ENCODE measurements at places on chromosomes 4 and X.

DNA sequence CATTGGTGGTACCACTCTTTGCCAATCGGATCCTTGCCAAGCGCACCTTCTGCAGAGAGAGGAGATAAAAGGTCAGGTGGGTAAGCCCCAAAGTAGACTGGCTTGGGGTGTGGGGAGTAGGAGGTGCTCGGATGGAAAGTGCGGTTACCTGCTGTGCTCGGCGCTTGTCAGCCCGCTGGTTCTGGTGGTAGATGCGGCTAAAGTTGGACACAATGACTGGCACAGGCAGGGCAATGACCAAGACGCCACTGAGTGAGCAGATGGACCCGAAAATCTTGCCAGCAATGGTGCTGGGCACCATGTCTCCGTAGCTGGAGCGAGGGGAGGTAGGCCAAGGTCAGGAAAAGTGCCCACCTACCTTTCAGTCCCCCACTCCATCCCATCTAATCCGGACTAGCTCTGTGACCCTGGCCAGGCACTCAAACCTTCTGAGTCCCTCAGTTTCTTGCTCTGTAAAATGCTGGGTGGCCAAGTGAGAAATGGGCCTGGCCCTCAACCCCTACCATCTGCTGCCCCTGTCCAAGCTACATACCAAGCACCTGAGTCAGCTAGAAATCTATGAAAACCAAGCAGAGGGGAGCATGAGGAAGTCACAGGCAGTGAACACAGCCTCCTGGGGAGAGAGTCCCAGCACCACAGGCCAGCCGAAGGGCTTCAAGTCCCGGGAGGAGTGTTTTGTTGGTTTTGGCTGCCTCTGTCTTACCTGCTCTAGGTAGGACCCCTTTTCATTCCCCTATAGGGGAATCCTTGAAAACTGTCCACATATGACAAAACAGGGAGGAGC lies 4.7 kb downstream of the KCND1 start:
- no peak for DNase-seq

DNA sequence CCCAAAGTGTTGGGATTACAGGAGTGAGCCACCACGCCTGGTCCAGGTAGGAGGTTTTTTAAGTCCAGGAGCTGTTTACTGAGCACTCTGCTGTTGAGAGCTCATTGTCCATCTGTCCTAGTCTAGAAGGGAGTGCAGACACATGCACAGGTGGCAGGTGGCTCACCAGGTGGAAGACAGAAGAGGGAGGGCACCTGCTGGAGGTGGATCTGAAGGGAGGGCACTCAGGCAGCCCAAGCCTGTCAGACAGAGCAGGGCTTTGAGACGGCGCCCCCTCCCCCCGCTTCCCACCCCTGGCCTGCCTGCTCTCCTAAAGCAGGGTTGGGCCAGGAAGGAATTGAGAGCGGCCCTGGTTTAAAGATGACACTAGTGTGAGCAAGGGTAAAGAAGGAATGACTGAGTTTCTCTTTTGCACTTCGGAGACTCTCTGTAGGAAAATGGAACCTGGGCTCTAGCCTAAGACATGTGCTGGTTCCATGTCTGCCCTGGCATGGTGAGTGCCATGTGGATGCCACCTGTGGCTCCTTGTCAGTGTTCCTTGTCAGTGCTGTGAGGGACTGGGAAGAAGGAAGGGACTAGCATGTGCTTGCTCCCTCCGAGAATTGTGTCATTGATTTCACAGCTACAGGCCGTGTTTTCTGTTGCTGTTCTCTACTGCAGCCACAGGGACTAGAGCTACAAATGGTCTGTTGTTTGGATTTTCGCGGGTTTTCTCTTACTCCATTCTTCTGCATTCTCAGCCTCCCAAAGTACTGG lies 108.6 kb downstream of the TNIP2 start:
- no peak for DNase-seq

DNA sequence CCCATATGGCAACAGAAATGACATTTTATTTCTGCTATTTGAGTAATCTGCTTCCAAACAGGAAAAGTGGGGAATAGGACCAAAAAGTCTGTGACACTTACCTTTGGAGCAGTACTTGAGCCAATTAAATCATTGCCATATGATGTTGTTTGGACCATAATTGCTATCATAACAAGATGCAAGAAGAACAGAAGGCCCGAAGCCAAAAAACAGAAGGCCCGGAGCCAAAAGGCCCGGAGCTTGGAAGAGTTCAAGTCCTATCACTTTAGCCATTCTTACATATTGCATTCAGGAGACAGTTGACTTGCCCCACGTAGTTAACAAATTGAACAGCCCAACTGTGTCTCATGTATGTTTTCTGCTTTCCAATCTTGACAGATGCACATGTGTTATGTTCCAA lies 285.6 kb downstream of the ARHGAP24 start:
- no peak for DNase-seq

- DNase-seq: no peak
These were observed 109.3 kb downstream of the GATB start for GRCh38 chr4:151651496-151651895.

- no peak for DNase-seq
These were observed 10.8 kb downstream of the HNRNPDL start for GRCh38 chr4:82419451-82419850.

GRCh38 chr4:10256203-10256602 lies 139.6 kb upstream of the WDR1 start:
- DNase-seq: no peak

DNA sequence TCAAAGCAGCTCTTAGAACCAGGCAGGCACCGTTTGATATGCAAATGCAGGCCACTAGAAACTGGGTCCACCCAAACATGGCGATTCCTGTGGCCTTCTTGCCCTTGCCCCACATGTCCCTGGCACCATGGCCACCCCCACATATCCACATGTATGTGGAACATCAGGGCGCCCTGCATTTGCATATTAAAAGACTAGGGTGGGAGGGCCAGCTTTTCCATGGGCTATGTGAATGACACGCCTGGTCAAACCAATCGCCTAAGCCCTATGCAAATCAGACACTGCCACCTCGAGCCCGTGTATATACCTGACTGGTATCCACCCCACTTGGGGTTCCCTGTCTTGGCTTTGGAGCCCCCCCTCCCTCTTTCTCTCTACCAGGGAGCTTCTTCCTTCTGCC lies 107.0 kb downstream of the ABLIM2 start:
- no peak for DNase-seq

DNA sequence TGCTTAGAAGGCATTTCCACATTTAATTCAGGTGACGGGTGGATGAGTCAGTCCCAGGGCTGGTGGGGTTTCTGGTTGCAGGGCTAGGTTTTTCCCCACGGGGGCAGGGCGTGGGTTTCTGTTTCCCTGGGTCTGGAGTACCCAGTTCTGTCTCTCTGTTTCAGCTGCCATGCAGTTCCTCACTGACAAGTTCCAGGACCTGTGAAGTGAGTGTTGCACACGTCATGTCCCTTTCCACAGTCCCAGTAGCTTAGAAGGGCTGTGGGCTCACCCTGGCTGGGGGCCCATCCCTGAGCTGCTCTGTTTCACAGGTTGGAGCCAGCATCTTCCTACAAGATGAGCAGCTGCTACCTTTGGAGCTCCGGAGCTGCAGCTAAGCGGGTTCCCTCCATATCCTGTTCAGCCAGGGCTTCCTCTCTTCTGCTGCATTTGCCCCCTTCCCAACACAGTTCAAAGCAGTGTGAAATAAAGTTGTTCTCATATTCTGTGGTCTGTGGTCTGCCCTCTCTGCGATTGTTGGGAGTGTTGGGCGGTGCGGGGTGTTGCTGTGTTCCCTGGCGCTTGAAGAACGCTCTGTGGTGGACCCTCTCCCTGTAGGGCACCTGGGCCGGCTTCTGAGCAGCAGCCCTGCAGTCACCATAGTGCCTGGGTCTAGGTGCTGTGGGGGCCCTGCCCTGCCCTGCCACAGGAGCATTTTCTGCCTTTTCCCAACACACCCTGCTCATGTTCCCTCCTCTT lies 3.9 kb downstream of the LOC101059915 start:
- peak; percentile 52 for DNase-seq

DNA sequence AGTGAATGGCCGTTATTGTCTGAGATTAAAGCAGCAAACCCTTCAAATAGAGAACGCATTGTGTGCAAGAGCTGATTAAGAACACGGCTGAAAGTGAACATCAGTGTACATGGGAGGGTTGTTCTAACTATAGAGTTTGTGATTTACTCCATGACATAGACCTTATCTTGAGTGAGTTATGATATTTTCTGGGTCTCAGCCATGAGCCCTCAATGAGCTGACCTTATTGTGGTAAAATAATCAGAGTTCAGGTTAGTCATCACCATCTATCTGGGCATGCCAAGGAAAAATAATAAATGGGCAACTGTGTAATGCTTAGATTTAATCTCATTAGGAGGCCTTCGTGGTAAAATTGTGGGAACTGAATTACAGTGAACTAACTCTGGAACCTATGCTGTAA lies 33.2 kb upstream of the CLDN24 start:
- DNase-seq: no peak

- DNase-seq: no peak
These were observed 13.1 kb downstream of the TMSB4X start for GRCh38 chrX:12987900-12988594.

DNA sequence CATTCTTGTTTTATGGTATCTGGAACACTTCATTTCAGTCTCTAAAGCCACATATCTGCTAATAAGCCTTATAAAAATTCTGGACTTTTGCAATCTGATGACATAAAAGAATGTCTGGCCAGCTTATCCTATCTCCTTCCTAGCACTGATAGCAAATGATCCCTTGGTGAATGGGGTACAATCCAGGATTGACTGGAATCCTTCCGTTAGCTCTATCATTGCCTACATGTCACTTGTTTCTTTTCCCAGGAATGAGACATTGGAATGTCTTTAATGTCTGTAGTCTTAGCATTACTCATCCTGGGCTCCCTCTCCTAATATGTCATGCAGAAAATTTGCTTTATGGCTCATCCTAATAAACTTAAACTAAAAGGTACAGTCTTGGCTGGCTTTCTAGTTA lies 14.8 kb upstream of the PABPC4L start:
- DNase-seq: no peak

DNA sequence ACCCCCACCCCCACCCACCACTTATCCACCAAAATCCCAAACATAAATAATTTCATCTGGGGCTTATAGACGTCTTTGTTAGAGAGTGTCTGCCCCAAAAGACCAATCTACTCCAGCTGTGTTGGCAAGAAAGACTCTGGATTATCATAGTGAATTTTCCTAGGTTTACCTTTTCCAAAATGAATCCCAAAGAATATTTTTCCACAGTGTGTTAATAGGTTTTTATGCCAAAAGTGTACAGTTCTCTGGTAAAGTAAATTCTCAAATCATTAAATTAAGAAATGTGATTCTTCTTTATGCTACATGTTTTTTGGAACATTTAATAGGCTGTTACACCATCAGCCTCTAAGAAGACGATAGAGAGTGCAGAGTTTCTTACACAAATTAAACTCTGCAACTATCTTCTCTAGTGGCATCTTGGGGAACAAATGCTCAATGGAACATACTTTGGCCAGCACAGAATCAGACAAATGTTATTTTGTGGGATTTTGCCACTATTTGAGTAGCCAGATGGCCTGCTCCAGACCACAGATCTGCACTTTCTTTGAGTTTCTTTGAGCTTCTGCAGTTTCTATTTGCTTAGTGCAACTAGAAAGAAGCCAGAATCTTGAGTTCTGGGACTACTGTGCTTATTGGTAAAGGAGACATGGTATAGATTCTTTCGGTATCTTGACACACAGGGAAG lies 206.0 kb downstream of the KIT start:
- no peak for DNase-seq

DNA sequence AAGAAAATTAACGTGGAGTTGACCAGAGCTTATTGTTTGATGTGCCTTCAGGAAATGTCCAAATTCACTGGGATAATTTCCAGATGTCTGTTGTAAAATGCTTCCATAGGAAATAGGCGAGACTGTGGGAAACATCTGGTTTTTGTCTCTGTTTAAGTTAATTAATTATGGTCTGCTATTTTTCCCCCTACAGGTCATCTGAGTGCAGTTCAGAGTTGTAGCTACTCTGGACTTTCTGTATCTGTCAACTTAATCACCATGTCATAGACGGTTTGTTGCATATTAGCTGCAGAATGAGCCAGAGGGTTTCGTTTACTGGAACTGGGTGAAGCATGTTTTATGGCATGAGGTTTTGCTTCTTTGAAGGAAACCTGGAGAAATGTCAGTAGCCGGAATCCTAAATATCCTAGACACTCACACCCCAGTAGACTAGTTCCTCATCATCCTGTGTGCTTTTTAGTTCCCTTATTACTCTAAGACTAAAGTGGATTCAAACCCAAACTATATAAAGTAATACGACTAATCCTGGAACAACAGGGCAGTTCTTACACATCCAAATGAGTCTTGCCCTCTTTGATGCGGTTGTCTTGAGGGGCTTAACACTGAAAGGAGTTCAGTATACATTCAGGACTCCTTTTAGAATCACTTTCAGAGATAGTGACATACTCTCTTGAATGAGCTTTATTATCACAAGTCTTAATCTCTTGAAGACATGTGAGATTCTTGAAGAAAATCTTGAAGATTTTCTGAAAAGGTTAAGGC lies 62.5 kb downstream of the PPEF1 start:
- no peak for DNase-seq

GRCh38 chrX:68498044-68498507 lies 775 bp upstream of the YIPF6 start:
- no peak for DNase-seq

- no peak for DNase-seq
These were observed 1367.1 kb downstream of the STIM2 start for GRCh38 chr4:28227764-28228163.

DNA sequence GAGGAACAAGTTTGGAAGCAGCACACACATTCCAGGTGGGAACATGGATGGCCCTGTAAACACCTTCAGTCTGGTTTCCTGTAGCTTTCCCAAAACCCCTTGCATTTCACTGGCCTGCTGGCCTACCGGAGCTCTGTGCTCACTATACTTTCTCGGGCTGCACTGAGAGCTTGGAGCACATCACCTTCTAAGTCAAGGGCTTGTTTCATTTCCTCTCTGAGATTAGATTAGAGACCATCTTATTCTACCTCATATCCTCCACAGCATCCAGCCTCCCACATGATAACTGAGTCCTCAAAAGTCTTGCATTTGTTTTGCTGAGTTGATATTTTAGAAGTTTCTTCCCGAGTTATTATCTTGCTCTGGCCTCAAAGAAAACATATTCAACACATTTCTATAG lies 147.7 kb downstream of the RASL11B start:
- DNase-seq: no peak

DNA sequence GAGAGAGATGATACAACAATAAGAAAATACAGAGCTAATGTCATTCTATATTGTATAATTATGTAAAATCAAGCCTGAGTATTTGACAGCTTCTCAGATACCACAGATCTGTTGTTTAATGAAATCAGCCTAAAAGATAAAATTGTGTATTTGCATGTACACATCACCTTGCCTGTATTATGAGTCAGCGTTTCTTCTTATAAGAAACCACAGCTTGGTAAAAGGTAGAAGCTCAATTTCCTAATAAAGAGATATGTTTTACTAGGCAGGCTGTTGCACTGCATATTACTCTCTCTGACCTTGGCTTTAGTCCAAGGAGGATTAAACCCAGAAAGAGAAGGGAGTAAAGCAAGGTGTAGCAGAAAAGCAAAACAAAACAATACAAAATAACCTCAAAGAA lies 121.3 kb downstream of the PPARGC1A start:
- no peak for DNase-seq
